GM23248 (cell line): ENCODE measurements at places on chromosomes 6 and 20. TPM values are rescaled to one million over a fixed set of nuclear protein-coding genes. Genes with fewer than 3 reads are reported as not detected.

DNA sequence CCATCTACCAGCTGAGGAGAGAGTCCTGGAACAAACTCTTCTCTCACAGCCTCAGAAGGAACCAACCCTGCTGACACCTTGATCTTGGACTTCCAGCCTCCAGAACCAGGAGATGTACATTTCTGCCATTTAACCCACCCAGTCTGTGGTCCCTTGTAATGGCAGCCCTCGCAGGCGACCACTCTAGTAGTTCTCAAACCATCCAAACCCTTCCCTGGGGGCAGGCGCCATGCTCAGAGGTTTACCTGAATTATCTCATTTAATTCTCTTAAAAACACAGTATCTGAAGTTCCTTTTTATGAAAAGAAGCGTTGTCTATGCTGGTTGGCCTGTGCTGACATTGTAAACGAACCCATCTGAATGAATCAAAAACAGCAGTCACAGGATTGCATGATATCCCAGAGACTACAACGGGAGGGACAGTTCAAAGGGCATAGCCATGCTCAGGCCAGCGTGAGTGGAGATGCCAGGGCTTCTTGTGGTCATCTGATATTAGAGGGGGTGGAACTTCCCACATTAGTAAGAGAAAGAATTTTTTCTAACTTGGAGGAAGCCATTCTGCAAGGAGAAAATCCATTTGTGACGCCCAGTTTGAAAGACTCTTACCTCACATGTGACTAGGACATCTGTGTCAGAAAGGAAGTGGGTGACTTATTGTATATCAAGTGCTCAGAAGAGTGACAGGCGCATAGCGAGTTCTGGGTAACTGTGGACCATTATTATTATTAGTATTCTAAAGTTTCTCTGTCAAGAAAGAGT, 17.2 kb upstream of the TAGAP start:
- DNase-seq: no peak
- H3K36me3 ChIP-seq: no peaks in the 10 kb centered on the region
- H3K27ac ChIP-seq: no peak overlapping the region

The SLC17A3 gene
- not detected in 2 replicates for polyA plus RNA-seq

GRCh38 chr6:7161253-7161623, 53.5 kb downstream of the RREB1 start:
- H3K27me3 ChIP-seq: no peaks in the 10 kb centered on the region
- no peak for DNase-seq
- H3K4me3 ChIP-seq: no peak overlapping the region
- H3K36me3 ChIP-seq: no peaks in the 10 kb centered on the region
- peaks cover 54% of the 10 kb centered on the region for H3K4me1 ChIP-seq

DNA sequence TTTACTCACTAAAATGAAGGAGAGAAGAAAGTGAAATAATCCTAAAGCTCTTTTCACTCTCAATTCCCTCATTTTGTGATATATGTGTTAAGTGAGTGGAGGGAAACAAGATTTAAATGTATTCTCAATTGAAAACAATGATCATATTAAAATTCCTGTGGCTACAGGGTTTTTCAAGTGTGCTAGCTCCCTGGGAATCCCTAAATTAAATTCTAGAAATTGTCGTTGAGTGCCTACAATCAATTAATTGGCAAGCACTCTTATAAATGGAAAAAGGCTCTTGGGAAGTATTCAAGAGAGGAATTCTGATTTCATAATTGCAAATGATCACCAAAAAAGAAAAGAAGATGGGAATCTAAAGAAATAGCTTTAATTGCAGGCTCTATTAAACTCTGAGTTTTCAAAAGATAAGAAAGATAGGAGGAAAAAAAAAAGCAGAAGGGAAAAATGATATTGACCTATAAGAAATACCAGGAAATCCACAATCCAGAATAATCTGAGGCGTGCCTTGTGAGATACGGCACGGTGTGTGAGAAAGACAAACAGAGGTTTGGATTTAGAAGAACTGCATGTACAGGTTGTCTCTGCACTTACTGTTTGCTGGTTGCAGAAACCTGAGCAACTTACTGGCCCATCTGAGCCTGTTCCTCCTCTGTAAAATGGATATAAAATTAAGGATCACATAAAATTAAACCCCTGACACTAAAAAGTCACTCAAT, 18.3 kb upstream of the MBOAT1 start:
- no peaks in the 10 kb centered on the region for H3K27me3 ChIP-seq
- H3K27ac ChIP-seq: no peak overlapping the region
- DNase-seq: no peak
- H3K36me3 ChIP-seq: no peaks in the 10 kb centered on the region
- H3K4me1 ChIP-seq: no peaks in the 10 kb centered on the region

The IBTK gene
- polyA plus RNA-seq: 22.5 and 23.8 TPM in 2 replicates

DNA sequence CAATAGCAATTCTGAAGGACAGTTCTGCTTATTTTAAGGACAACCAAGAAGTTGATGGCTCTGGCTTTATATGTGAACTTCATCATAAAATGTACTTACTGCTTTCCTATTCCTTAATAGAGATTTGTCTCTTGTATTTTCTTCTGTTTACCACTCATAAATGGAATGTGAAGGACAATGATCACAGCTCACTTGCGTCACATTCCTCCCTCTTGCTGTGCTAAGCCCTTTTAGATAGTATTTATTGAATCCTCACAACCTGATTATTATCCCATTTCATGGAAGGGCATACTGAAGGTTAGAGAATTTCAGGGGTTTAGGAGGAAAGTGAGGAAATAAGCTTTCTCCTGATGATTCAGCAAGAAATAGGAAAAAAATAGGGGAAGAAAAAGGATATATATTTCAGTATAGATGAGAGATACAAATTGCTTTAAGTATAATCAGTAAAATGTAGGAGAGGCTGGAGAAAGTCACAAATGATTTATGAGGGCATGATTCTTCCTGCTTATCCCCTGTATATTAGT, 132.9 kb downstream of the AIG1 start:
- no peaks in the 10 kb centered on the region for H3K36me3 ChIP-seq
- H3K27ac ChIP-seq: no peak overlapping the region
- no peak for DNase-seq
- H3K27me3 ChIP-seq: no peaks in the 10 kb centered on the region
- H3K4me3 ChIP-seq: no peak overlapping the region

GRCh38 chr20:42588847-42589246, 600.9 kb downstream of the PTPRT start:
- no peak overlapping the region for H3K4me3 ChIP-seq
- H3K4me1 ChIP-seq: no peaks in the 10 kb centered on the region
- H3K36me3 ChIP-seq: no peaks in the 10 kb centered on the region
- H3K27ac ChIP-seq: no peak overlapping the region
- no peak for DNase-seq

The SLPI gene
- polyA plus RNA-seq: 3.4 and 3.7 TPM in 2 replicates

The HCRTR2 gene
- not detected in 2 replicates for polyA plus RNA-seq

GRCh38 chr6:33799454-33800113, 4.2 kb downstream of the MLN start:
- H3K27me3 ChIP-seq: no peaks in the 10 kb centered on the region; the same call in 1 of the 2 replicates
- H3K36me3 ChIP-seq: no peaks in the 10 kb centered on the region
- H3K27ac ChIP-seq: no peak overlapping the region
- no peaks in the 10 kb centered on the region; the same call in 1 of the 2 replicates for H3K4me1 ChIP-seq
- no peak overlapping the region for H3K4me3 ChIP-seq
- peak; percentile 38 for DNase-seq

- H3K4me1 ChIP-seq: no peaks in the 10 kb centered on the region
- no peaks in the 10 kb centered on the region for H3K36me3 ChIP-seq
- H3K4me3 ChIP-seq: no peak overlapping the region
- H3K27me3 ChIP-seq: no peaks in the 10 kb centered on the region
Observed at GRCh38 chr20:62780696-62781095, 15.6 kb upstream of the MRGBP start.

DNA sequence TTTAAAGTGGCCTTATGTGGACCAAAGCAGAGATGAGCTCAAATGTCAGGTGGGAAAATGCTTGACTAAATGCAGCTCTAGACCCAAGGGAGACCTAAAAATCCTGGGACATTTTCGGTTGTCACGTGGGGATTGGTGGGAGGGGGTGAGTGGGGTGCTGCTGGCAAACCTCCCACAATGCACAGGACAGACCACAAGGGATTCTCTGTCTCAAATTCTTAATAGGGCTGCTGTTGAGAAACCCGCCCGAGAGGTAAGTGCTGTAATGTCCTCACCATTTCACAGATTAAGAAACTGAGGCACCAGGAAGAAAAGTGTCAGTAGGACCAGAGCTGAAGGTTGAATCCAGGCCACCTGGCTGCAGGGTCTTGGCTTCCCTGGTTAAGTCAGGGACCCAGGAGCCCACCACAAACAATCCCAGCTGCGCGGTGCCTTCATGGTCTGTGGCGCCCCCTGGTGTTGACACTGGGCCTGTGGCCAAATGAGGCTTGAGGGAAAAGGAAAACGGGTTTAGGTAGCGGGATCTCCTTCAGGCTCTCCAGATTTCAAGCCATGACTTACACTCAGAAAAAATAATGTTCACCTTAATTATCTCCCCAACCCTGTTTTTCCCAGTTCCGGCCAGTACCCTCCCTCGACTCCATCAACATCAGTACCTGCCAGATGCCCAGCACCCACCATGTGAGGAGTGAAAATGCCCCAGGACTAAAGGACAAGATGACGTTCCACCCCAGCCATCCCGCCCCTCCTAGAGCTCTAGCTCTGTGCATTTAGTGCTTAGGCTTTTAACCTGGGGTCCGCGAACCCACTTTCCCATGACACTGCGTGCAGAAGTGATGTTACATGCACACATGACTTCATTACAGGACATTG, 7.2 kb downstream of the HLA-G start:
- H3K27me3 ChIP-seq: peaks cover 33% of the 10 kb centered on the region
- peak; percentile 51 for DNase-seq
- no peak overlapping the region for H3K4me3 ChIP-seq
- H3K4me1 ChIP-seq: no peaks in the 10 kb centered on the region
- H3K36me3 ChIP-seq: no peaks in the 10 kb centered on the region

DNA sequence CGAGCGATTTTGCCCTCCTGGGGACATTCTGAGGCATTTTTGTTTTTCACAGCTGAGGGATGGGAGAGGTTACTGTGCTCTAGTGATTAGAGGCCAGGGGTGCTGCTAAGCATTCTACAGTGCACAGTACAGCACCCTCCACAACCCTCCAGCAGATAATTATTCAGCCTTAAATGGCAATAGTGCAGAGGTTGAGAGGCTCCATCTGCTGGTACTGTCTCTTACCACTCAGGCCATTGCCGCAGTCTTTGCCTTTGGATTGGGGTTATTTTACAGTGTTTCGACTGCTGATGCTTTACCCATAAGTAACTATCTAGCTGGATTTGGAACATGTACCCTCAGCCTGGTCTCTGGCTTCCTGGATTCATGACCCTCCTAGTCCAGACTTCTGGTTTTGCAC, 705.3 kb downstream of the KIF16B start:
- no peak overlapping the region for H3K4me3 ChIP-seq
- no peak overlapping the region for H3K27ac ChIP-seq
- H3K4me1 ChIP-seq: no peaks in the 10 kb centered on the region
- no peak for DNase-seq
- no peaks in the 10 kb centered on the region for H3K36me3 ChIP-seq

GRCh38 chr6:19999319-20000191, 162.4 kb downstream of the ID4 start:
- no peaks in the 10 kb centered on the region for H3K4me1 ChIP-seq
- no peak overlapping the region for H3K27ac ChIP-seq
- no peak overlapping the region for H3K4me3 ChIP-seq
- no peaks in the 10 kb centered on the region for H3K27me3 ChIP-seq
- DNase-seq: peak; percentile 18

- DNase-seq: no peak
- H3K4me3 ChIP-seq: no peak overlapping the region
- no peaks in the 10 kb centered on the region for H3K36me3 ChIP-seq
- H3K27me3 ChIP-seq: no peaks in the 10 kb centered on the region
Observed at GRCh38 chr6:77487808-77488425, 24.6 kb upstream of the HTR1B start.

GRCh38 chr6:16727996-16728395, 33.3 kb downstream of the ATXN1 start:
- H3K4me1 ChIP-seq: peaks cover 52% of the 10 kb centered on the region
- no peaks in the 10 kb centered on the region for H3K27me3 ChIP-seq
- H3K4me3 ChIP-seq: no peak overlapping the region
- no peak for DNase-seq
- H3K27ac ChIP-seq: no peak overlapping the region
- no peaks in the 10 kb centered on the region for H3K36me3 ChIP-seq

The STMND1 gene
- polyA plus RNA-seq: not detected in 2 replicates

GRCh38 chr6:98839781-98840361, 5.5 kb downstream of the POU3F2 start:
- DNase-seq: no peak
- H3K4me3 ChIP-seq: no peak overlapping the region
- peaks cover 73% of the 10 kb centered on the region for H3K27me3 ChIP-seq
- H3K4me1 ChIP-seq: no peaks in the 10 kb centered on the region
- H3K36me3 ChIP-seq: no peaks in the 10 kb centered on the region

The TRIM10 gene
- not detected in 2 replicates for polyA plus RNA-seq

- no peaks in the 10 kb centered on the region for H3K4me1 ChIP-seq
- no peaks in the 10 kb centered on the region for H3K27me3 ChIP-seq
- H3K27ac ChIP-seq: no peak overlapping the region
- no peaks in the 10 kb centered on the region for H3K36me3 ChIP-seq
- no peak for DNase-seq
Observed at GRCh38 chr6:170075659-170076223, 215.1 kb downstream of the DLL1 start.

The MCM8 gene
- polyA plus RNA-seq: 1.0 and 1.5 TPM in 2 replicates

The OR2B6 gene
- polyA plus RNA-seq: not detected in 2 replicates

DNA sequence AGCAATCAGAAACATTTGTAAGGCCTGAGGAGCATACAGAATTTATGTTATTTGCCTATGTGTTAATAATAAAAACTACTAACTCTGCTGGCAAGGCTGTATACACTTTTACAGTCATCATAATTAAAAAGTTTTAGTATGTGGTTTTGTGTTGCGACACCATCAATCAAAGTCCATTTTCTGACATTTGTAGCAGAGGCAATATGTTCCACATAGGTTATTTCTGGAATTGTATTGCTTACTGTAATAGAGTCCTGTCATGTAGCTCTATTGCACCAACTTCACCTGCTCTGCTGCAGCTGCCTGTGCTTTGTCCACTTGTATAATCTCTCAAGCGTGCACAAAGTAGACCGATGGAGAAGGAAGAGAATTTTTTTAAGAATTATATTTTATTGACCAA, 501.8 kb downstream of the HACE1 start:
- no peaks in the 10 kb centered on the region for H3K36me3 ChIP-seq
- no peak for DNase-seq
- no peak overlapping the region for H3K4me3 ChIP-seq
- no peak overlapping the region for H3K27ac ChIP-seq
- H3K27me3 ChIP-seq: no peaks in the 10 kb centered on the region
- H3K4me1 ChIP-seq: no peaks in the 10 kb centered on the region

GRCh38 chr6:156771047-156771446, 6.1 kb upstream of the ARID1B start:
- H3K4me3 ChIP-seq: no peak overlapping the region
- DNase-seq: peak; percentile 60
- H3K27me3 ChIP-seq: no peaks in the 10 kb centered on the region
- H3K36me3 ChIP-seq: no peaks in the 10 kb centered on the region
- peaks cover 25% of the 10 kb centered on the region for H3K4me1 ChIP-seq
- H3K27ac ChIP-seq: no peak overlapping the region

DNA sequence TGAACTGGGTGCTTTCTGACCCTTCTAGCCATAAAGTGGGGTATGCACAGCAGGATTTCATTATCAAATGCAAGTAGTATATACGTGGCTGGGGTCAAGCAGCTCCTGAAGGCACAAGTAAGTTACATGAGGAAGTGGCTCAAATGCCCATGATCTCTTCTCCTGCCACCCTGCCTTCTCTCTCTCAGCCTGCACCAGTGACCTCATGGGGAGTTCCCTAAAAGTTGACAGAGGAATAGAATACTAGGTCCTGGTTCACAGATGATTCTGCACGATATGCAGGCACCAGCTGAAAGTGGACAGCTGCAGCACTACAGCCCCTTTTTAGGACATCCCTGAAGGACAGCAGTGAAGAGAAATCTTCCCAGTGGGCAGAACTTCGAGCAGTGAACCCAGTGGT, 282.0 kb downstream of the BCKDHB start:
- DNase-seq: no peak
- no peaks in the 10 kb centered on the region for H3K4me1 ChIP-seq
- no peak overlapping the region for H3K27ac ChIP-seq
- no peak overlapping the region for H3K4me3 ChIP-seq
- H3K36me3 ChIP-seq: no peaks in the 10 kb centered on the region

The PSMB9 gene
- polyA plus RNA-seq: 11.2 and 12.3 TPM in 2 replicates
